ENCODE measurements at places on chromosomes 6 and 20.

DNA sequence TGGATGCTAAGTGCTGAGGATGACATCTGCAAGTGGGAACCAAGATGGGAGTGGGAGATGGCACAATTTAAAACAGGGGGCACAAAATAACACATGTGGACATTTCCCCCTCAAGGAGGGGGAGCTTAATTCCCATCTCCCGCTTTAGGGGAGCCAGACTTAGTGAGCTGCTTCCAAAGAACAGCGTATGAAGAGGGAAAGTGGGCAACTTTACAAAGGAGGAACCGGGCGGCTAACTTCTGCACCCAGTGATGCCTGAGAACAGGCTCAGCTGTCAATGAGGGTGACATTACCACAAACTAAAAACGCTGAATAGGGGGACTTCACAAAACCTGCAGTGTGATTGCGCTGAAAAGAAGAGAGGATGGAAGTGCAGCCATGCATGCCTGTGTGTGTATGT is 95.5 kb upstream of the NXT1 start:
- DNase-seq = no peak

- DNase-seq = no peak
These were observed 374.1 kb downstream of the CD109 start for GRCh38 chr6:74070091-74070490.

- DNase-seq = no peak
These were observed 8.4 kb downstream of the MBOAT1 start for GRCh38 chr6:20203561-20204511.

DNA sequence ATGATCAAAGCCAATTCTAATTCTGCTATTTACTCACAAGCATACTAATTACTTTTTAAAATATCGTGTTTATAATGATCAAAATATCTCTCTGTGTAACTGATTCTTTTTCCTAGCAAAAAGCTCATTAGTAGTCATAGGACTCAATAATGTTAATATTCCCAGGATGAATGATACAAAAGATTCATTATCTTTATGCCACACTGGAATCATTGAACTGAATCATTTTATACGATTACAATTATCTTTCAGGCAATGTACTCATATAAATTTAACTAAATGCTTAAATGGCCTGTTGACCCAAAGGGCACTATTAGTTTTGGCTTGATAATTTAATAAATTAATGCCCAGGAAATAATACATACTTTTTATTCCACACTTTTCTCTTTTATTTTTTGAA is 96.3 kb downstream of the EYS start:
- no peak for DNase-seq

GRCh38 chr6:167151648-167152047 is 6.1 kb downstream of the GPR31 start:
- DNase-seq = no peak
